ENCODE measurements at places on chromosomes 3 and 15.

GRCh38 chr15:68616397-68616796, 37.6 kb downstream of the CORO2B start:
- no peak for DNase-seq

- DNase-seq, result no peak
These were observed 139.9 kb downstream of the GREM1 start for GRCh38 chr15:32857732-32858131.

- DNase-seq, result no peak
These were observed 97.7 kb upstream of the NUDT16 start for GRCh38 chr3:131283862-131284261.

- DNase-seq, result no peak
These were observed 65.5 kb downstream of the CCR4 start for GRCh38 chr3:33016846-33017405.

DNA sequence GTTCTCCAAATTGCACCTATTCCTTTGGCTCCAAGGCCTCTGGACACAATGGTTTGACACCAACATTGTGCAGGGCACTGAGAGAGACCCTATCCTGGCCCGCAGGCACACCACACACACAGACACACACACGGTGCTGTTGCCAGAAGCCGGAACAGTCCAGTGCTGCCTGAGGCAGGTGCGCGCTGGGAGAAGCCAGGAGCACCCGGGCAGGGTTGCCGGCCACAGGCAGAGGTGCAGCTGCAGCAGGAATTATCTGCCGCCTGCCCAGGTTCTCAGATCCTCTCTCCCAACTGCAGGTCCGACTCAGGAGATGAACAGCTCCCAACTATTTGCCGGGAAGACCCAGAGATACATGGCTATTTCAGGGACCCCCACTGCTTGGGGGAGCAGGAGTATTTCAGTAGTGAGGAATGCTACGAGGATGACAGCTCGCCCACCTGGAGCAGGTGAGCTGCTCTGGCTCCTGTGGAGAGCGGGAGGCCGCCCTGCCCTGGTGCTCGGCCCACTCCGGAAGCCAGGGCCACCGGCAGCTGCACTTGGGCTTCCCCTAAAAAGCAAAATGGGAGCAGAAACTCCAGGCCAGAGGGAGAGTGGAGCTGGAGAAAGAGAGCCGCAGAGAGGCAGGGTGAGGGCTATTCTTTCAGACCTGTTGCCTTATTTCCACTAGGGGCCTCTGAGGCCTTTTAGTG, 42.9 kb downstream of the CHDH start:
- DNase-seq, result no peak

- no peak for DNase-seq
These were observed 35.5 kb downstream of the IGF1R start for GRCh38 chr15:98683831-98684230.

- peak; percentile 57 for DNase-seq
These were observed 310.4 kb downstream of the PLCL2 start for GRCh38 chr3:17195192-17195611.

DNA sequence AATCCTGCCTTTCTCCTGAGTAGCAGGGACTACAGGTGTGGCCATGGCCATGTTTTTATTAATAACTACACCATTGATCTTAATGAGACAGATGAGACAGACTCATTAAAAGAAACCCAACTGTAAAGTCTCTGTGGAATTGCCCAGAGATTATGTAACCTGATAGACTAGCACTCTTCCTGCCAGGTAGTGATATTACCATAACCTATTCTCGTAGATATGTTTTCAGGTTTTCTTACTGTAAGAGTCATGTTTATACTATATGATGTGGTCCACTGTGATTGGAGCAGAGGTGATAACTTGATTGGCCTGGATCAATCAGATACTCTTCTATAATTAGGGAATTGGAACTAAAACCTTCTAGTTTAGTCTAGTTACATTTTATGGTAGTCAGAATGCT, 93.7 kb downstream of the NFKBIZ start:
- DNase-seq, result no peak

DNA sequence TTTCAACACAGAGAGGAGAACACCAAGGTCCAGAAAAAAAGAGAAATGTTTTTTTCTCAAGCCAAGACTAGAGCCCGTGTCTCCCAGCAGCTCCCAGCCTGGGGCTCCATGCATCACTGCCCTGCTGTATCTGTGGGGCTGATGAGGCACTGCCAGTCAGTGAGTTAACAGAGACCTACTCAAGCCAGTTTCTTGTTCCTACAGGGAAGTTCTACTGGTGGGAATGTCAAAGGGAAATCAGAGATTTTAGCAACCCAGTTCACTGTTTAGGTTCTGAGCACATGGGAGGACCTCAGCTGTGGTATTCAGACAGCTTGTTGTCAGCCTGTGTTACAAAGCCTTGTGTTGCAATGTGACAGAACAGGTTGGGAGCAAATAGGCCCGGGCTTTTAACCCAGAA, 234.3 kb downstream of the TLE3 start:
- no peak for DNase-seq

- no peak for DNase-seq
These were observed 134.6 kb downstream of the ATP8B4 start for GRCh38 chr15:49984436-49984835.

- DNase-seq, result no peak
These were observed 309.7 kb downstream of the SLC9A9 start for GRCh38 chr3:143538577-143538981.

DNA sequence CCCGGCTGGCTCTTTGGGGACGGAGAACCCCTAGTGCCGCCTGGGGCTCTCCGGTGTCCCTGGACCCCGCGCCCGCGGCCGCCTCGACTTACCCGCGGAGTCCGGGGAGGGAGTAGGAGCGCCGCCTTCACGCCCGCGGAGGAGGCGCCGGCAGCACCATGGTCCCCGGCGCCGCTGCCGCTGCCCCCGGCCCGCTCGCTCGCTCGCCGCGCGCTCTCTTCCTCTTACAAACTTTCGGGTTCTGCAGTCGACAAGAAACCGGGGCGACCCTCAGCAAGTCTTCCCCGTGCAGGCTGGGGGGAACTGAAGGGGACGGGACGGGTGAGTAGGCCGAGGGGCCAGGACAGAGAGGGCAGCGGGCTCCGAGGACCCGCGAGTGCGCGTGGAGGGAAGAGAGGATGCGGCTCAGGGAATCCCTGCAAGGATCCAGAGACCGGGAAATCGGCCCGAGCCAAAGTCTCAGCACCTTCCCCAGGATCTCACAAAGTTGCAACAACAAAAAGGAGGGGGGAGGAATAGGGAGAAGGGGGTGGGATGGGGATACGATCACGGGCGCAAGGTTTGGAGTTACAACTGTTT, 2.0 kb downstream of the FOXP1 start:
- DNase-seq, result peak; percentile 50

- DNase-seq, result peak; percentile 71
These were observed 136.9 kb upstream of the TOPAZ1 start for GRCh38 chr3:44104668-44105321.

DNA sequence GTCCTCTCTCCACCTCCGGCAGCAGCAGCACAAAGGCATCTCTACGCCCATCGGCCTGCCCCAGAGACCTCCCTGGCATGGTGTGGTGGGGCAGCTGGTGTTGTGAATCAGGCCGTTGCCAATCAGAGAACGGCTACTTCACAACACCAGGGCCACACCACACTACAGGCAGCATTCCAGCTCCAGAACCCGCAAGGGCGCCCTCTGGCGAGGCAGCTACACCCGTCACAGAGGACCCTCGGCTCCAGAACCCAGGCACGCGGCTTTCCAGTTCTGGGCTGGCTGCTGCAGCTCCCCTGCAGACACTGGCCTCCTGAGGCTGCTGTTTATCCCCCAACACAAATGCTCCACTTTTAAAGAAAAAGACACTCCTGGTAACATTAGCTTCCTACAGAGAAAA, 127.5 kb upstream of the TOPAZ1 start:
- peak; percentile 52 for DNase-seq

DNA sequence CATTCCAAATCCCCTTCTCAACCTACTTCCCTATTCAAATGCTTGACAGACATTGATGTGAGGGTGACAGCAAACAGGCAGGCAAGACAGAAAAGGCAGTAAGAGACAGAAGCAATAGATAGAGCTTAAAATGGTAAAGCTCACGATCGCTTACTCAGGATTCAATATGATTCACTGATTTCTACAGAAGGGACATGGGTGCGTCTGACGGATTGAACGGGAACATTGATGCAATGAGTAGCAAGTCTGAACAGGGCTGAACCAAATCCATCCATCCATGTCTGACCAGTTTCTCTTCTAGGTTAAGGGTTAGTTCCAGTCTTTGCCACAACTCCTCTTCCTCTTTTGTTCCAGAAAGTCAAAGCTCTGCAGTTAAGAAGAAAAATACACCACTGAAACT, 35.1 kb downstream of the P2RY1 start:
- DNase-seq, result no peak

- DNase-seq, result peak; percentile 29
These were observed 14.7 kb upstream of the SYNM start for GRCh38 chr15:99090011-99090699.

- no peak for DNase-seq
These were observed 192.6 kb upstream of the ALCAM start for GRCh38 chr3:105174017-105174615.

DNA sequence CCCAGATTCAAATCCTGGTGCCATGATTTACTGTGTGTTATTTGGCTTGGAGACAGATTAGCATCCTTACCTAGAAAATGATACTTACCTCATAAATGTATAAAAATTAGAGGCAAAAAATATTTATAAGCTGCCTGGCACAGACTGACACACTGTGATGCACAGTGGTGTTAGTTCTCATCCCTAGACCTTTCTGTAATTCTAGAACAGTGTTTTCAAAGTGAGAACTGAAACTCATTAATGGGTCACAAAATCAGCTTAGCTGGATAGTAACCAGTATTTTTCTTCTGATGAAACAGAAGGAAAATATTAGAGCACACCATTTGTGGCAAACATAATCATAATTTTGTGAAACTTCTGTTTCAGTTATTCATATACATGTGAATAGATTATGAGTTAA, 17.9 kb upstream of the MTHFS start:
- no peak for DNase-seq

- peak; percentile 18 for DNase-seq
These were observed 15.4 kb upstream of the GMNC start for GRCh38 chr3:190877925-190878324.

DNA sequence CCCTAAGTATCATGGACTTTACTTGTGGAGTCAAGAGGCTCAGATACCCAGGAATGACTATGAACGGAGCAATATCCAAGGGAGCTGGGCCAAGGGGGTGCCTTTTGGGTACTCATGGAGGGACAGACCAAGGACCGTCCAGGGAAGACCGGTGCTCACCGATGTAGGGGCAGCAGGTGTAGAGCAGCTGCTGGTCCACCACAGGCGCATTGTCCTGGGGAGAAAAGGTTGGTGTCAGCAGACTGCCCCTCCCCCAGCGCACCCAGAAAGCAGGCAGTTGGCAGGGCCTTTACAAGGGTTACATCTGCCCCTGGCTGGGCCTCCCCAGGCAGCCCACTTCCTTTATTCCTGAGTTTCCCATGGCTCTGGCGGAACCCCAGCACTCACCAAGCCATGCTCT, 7.5 kb downstream of the CDAN1 start:
- DNase-seq, result no peak

GRCh38 chr15:36362509-36362915, 216.9 kb upstream of the CDIN1 start:
- no peak for DNase-seq

DNA sequence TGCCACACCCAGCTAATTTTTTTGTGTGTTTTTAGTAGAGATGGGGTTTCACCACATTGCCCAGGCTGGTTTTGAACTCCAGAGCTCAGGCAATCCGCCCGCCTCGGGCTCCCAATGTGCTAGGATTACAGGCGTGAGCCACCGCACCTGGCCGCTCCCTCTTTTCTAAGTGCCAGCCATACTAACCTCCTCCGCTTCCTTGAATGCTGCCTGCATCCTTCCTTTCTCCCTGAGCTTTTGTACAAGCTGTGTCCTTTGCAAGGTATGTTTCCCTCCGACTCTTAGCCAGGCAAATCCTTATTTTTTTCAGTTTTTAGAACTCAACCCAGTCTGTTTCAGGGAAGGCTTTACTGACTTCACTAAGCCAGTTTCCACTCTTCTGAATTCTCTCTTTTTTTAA, 60.6 kb downstream of the NR1D2 start:
- no peak for DNase-seq

DNA sequence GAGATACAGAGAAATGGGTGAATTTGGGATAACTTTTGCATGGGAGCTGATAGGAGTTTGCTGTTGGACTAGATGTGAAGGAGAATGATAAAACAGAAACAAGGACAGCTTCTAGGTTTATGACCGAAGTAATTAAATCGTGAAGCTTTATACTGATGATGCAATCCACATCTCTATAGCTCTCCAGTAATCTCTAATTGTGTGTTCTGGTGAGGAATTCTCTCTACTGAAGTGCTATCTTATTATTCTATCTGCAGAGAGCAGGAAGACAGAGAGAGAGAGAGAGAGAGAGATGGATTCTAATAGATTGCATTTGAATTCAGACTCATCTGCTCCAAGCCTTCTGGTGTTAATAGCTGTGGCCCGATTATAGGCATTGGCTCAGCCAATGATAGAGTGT, 113.5 kb upstream of the FRMD4B start:
- DNase-seq, result no peak

DNA sequence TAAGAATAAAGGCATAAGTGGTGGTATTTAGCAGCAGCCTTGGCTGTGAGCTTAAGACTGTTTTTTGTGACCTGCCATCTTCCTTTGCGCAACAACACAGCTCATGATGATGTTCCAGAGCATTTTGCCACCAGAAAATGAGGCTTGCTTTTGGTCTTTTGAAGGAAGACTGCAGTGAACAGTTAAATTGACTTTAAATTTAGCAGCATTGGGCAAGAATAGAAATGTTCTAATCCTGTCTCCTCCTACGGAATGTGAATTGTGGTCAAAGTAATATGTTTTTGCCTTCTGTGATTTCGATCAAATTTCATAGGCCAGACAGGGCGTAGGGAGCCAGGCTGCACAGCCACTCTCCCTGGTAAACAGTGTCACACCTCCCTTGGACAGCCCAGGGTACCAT, 460.7 kb upstream of the RASGRP1 start:
- no peak for DNase-seq

GRCh38 chr3:85576091-85576690, 617.4 kb downstream of the CADM2 start:
- peak; percentile 57 for DNase-seq

DNA sequence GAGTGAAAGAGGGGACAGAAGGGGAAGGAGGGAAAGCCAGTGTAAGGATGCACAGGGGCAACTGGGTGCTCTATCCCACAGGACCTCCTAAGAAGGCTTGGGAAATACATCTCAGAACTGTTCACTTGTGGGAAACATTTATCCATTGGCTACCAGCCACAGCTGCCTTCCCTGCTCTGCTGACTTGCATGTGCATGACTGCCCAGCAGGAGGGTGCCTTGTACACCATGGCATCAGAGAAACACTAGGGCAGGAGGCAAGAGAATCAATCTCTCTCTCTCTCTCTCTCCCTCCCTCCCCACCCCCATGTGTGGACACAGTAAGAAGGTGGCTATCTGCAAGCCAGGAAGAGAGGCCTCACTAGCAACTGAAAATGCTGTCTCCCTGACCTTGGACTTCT, 62.9 kb upstream of the ZBTB38 start:
- DNase-seq, result peak; percentile 40

DNA sequence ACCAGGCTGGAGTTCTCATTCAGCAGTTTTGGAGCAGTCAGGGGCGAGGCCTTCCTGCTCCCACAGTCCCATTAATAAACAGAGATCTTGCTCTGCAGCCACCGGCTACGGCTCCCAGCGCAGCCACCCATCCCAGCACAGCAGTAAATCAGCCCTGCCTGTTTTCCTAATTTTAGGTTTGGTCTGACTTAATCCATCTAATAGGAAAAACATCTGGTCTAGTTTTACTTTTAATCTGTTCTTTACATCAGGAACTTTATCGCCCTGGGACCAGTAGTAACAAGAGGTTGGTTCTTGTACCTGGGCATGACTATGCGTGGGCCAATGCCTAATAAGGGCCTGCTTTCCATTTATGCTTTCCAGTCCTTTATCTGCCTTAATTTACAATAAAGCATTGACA, 264.0 kb upstream of the DPH6 start:
- DNase-seq, result no peak
